ENCODE measurements at places on chromosomes 11 and 22. TPM values are rescaled to one million over a fixed set of nuclear protein-coding genes. Genes with fewer than 3 reads are reported as not detected.

GRCh38 chr22:41911001-41911611, 3.8 kb downstream of the SHISA8 start:
- no peak overlapping the region for H3K4me3 ChIP-seq
- DNase-seq: no peak
- H3K4me1 ChIP-seq: no peaks in the 10 kb centered on the region
- H3K27me3 ChIP-seq: peaks cover 50% of the 10 kb centered on the region
- peaks cover 6% of the 10 kb centered on the region for H3K36me3 ChIP-seq

DNA sequence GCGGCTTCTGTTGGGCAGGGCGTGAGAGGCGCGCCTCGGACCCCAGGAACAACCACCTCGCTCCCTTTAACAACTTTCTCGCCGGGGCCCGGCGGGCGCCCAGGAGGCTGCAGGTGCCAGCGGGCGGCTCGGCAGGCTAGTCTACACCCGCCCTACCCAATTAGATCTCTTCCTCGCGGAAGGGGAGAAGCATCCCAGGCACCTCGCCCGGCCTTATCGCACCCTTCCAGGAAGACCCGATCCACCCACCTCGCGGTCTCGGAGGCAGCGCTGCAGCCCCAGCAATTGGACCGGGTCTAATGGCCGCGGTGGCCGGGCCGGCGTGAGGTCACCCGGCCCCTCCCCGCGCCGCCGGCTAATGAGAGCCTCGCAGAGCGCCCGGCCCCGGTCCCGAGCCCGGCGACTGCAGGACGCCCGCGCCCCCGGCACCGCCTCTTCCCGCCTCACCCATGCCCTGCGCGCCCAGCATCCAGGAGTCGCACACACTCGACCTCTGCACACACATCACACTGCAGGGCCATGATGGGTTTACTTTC, at the start of gene PLAAT3:
TSS of gene PLAAT3 (minus strand) at position 298 of the 536 bp plus-strand sequence. CDS start 419 bp downstream, outside the sequence.
- no peaks in the 10 kb centered on the region for H3K4me1 ChIP-seq
- H3K4me3 ChIP-seq: peak within 1 kb of the TSS; percentile 54
- H3K27ac ChIP-seq: peak within 1 kb of the TSS; percentile 50
- H3K27me3 ChIP-seq: no peaks in the 10 kb centered on the region
- H3K36me3 ChIP-seq: no peaks in the 10 kb centered on the region

PLAAT4 gene
- 108 TPM for total RNA-seq

MS4A15 gene
- total RNA-seq: not detected

MS4A6E gene
- total RNA-seq: not detected

PGM2L1 gene
- 4.1 TPM for total RNA-seq

TREH gene
- total RNA-seq: not detected

Measured in fibroblast of lung (primary cell).